ENCODE measurements at places on chromosomes 6 and 20.

DNA sequence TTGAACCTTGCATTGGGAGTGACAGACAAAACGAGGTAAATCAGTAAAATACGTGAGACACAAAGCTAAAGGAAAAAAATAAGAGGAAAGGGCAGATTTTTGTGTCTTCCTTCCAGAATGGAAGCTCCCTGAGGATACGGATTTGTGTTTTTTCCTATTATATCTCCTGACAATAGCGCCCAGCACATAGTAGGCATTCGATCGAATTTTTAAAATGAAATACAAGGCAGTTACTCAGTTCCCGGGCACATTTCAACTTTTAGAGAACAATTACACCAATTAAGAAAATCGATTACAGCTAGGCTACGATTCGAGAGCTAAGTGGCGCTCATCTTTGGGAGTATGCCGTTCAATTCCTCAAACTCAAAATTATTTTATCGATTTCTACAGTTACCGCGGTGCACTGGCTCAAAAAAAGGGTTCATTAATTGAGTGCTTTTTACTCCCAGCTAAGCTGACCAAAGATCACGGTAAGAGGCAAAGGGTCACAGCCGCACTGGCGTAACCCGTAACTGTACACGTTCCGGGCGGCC is 443 bp downstream of the RMND1 start:
- DNase-seq, result no peak

GRCh38 chr6:36039112-36039511 is 11.5 kb downstream of the MAPK14 start:
- no peak for DNase-seq

- DNase-seq, result no peak
Measured at GRCh38 chr20:39660965-39661364, 698.8 kb downstream of the DHX35 start.

GRCh38 chr20:33894798-33895197 is 83.7 kb downstream of the CHMP4B start:
- DNase-seq, result peak; percentile 18

- no peak for DNase-seq
Measured at GRCh38 chr6:170212051-170212756, 78.7 kb downstream of the DLL1 start.

DNA sequence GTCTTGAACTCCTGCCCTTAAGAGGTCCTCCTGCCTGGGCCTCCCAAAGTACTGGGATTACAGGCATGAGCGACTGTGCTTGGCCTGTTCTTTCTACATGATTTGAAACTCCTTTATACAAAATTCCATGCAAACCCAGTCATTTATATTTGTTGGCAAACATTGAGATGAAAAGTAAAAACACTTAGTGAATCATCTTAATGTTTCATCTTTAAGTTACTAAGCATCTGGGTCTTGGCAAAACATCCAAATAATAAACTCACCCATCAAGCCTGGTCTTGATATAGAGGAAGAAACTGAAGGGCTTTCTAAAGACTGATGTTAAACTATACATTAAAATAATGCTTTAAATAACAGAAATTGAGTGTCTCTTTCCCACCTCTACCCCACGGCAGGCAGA is 95.1 kb downstream of the FUT9 start:
- DNase-seq, result peak; percentile 13

DNA sequence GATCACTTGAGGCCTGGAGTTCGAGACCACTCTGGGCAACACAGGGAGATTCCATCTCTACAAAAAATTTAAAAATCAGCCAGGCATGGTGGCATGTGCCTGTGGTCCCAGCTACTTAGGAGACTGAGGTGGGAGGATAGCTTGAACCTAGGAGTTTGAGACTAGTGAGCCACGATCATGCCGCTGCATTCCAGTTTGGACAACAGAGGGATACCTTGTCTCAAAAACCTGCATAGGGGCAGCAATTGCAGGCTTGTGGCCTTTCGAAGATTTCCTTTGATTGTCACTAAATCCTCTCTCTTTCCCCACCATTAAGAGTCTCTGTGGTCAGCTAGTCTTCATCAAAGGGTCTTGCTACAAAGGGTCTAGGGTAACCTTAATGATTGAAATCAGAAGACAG is 60.3 kb downstream of the UTRN start:
- DNase-seq, result no peak

- no peak for DNase-seq
Measured at GRCh38 chr6:131059486-131059885, 3.6 kb downstream of the EPB41L2 start.

DNA sequence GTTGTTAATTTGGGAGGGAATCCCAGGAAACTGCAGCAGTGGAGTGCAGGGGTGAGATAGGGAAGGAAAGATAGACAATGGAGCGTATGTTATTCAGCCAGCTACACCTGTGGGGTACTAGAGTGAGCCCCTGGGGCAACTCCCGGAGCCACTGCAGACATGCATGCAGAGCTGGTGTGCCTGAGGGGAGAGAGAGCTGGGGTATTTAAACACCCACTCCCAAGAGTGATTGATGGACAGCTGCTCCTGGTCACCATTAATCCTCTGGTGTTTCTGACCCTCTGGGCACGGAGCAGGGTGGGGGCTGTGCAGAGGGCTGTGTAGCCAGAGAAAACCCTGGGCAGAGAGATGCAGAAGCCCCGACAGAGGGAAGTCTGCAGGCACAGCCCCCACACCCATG is 146.7 kb upstream of the CDH4 start:
- DNase-seq, result no peak

DNA sequence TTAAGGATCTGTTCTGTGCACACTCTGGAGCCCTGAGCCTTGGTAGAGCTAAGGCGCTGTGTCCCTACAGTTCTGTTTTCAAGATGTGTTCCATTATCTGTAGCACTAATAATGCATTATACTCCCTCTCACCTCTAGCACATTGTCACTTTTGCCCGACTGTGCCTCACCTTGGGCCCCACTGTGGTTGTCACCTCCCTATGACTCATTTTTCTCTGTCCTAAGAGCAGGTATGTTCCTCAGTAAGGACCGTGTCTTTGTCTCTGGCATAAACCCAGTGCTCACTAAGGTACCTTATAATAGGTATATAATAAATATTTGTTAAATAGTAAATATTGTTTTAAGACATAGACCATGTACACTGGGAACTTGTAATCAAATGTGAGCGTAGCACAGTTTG is 942.5 kb upstream of the CITED2 start:
- DNase-seq, result no peak

GRCh38 chr6:125287718-125288117 is 14.0 kb downstream of the HDDC2 start:
- DNase-seq, result no peak

GRCh38 chr6:99467509-99468106 is 42.5 kb upstream of the PNISR start:
- DNase-seq, result no peak

GRCh38 chr20:39603219-39603618 is 641.1 kb downstream of the DHX35 start:
- DNase-seq, result no peak

DNA sequence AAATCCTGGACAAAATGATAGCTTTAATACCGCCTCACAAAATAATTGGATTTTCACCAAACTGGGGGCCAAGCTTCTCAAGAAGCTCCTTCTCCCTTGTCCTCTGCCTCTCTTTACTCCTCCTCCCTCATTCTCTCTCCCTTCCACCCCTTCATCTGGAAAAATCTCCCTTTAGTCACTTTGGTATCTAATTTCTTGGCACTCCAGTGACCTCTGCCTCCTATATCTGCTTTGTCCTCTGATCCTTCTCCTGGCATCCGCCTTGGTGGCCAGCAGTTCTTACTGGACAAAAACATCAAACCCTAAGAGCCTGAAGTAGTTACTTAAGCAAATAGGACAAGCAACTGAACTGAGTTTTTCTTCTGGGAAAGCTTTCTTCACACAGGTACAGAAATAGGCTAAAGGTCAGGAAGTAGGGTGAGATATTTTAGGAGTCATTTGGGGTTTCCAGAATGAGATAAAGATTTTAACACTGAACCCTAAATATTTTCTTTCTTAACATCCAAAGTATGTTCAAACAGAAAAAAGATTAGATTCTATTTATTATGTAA is 220.7 kb downstream of the ARHGAP18 start:
- no peak for DNase-seq

- no peak for DNase-seq
Measured at GRCh38 chr6:158649289-158650143, at the start of gene SYTL3. Gene SYTL3, plus strand, starts transcription at chr6:158650054. Its CDS starts 13,215 bp downstream, at chr6:158663269.
